ENCODE measurements at places on chromosomes 2 and 18.

DNA sequence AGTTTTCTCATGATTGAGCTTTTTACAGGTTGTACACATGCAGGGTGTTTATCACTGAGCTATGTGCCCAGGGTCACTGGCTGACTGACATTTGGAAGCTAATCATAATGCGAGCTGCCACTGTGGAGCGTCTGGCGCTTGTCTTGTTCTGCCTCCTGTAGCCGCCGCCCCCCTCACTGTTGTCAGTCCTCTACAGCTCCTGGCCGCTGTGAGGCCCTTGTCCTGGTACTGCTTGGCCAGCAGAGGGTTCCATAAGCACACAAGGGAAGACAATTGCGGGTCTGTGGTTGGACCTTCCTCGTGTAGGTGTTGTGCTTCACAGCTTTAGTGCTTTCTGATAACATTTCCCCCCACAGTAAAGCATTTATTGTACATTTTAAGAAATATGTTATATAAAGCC is 105.6 kb upstream of the LDLRAD4 start:
- no peak for DNase-seq

DNA sequence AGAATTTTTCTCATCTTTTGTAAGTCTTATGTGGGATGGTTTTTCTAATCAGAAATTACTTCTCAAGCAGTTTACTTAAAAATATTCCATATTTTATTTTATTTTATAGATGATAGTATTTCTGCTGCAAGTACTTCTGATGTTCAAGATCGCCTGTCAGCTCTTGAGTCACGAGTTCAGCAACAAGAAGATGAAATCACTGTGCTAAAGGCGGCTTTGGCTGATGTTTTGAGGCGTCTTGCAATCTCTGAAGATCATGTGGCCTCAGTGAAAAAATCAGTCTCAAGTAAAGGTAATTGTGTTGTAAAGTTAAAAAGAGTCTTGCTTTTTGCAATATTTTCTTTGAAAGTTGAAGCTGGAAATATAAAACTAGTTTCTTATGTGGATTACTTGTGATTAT is 76.2 kb downstream of the EML4 start:
- no peak for DNase-seq

GRCh38 chr2:11663427-11663826 is 6.6 kb downstream of the NTSR2 start:
- no peak for DNase-seq

DNA sequence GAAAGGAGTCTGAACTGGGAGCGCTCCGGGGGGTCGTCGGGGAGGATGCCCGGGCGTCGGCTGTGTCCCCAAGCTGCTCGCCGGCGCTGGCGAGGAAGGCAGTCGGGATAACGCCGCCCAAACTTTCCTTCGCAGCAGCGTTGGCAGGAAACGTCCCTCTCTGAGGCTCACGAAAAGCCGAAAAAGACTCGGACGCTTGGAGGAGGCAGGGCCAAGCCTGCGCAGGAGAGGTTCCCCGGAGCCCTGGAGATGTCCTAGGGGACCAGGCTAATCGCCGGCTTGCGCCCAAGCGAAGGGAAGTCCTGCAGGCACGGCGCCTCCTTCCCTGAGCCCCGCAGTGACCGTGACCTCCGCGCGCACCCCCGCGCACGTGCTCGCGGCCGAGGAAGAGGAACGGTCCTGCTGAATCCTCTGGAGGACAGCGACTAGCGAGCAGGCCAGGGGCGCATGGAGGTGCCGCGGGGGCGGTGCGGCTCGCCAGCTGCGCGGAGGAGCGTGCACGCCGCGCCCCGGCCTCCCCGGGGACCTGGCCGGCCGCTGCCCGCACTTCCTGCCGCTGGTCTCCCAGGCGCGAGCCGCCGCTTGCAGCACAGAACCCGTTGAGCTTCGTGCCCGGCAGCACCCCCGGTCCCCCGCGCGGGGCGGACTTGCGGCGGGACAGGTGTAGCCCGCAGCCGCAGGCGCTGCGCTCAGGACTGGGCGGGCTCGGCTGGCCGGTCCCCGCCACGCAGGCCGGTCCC is at the start of gene SH3RF3:
Gene SH3RF3, plus strand, starts transcription at position 590 of the 740 bp plus-strand sequence.
- no peak for DNase-seq

GRCh38 chr2:186632417-186632816 is 42.6 kb downstream of the ITGAV start:
- no peak for DNase-seq

- DNase-seq: no peak
Observed at GRCh38 chr2:54047658-54048057, 67.8 kb upstream of the ACYP2 start.

DNA sequence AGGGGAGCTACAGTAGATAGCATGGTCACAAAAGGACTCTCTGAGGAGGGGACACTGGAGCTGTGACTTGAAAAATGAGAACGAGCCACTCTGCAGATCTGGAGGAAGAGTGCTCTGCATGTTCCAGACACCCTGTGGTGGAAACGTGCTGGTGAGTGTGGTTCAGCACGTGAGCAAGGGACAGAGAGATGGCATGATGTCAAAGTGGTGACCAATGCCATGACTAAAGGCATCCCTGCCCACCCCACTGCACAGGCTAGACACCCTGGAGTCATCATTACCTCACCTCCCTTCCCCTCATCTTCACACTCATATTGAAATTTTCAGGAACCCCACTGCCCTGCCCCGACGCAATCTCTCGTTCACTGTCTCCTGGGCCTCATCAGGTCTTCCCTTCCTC is 56.5 kb downstream of the SLC4A5 start:
- no peak for DNase-seq

DNA sequence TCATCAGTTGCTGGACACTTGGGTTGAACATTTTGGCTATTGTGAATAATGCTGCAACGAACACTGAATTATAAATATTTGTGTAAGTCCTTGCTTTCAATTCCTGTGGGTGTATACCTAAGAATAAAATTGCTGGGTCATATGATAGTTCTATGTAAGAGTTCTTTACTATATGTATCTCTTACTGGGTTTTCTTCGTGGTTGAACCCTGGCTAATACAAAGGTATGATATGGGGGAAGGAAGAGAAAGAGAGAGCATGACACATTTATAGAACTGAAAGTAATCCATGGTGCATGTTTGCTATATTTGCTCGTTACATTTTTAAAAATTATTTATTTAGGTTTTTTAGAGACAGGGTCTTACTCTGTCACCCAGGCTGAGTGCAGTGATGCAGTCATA is 143.1 kb upstream of the GAREM1 start:
- no peak for DNase-seq

All from chondrocyte (in vitro differentiated cells).